ENCODE measurements at places on chromosomes 1 and 21.

GRCh38 chr1:22104865-22105437 is 37.9 kb downstream of the WNT4 start:
- DNase-seq, result no peak

GRCh38 chr1:14724246-14724645 is 125.8 kb downstream of the KAZN start:
- no peak for DNase-seq

- no peak for DNase-seq
Observed at GRCh38 chr1:115826628-115827027, 14.3 kb downstream of the NHLH2 start.

- DNase-seq, result no peak
Observed at GRCh38 chr1:107246775-107247345, 106.0 kb downstream of the NTNG1 start.

DNA sequence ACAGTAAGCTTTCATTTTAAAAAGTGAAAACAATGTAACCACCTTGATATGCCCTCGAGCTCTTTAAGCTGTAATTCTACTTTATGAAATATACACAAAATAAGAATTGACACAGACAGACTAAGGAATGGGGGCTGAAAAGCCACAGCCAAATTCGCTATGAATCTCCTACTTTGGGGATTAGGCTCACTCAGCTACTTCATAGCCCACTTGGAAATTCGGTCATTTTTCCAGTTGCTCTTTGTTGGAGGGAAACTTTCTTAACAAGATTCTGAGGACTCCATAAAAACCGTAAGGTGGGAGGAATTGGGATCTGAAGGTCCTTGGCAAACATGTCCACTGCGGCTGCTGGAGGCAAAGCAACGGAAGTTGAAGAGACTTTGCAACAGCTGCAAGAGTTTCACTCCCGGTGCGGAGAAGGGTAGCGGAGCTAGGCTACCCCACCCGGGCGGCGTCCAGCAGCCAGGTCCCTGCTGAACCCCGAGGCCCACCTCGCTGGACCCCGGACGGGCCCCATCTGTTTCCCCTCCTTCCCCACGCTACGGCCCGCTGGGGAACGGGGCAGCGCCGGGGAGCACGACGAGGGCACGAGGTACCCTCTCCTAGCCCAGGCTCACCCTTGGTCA is 634 bp downstream of the MYCBP start:
- DNase-seq, result no peak

GRCh38 chr1:212500983-212501382 is 68.3 kb downstream of the NENF start:
- DNase-seq, result no peak

- DNase-seq, result no peak
Observed at GRCh38 chr1:173268786-173269277, 61.7 kb upstream of the TNFSF4 start.

DNA sequence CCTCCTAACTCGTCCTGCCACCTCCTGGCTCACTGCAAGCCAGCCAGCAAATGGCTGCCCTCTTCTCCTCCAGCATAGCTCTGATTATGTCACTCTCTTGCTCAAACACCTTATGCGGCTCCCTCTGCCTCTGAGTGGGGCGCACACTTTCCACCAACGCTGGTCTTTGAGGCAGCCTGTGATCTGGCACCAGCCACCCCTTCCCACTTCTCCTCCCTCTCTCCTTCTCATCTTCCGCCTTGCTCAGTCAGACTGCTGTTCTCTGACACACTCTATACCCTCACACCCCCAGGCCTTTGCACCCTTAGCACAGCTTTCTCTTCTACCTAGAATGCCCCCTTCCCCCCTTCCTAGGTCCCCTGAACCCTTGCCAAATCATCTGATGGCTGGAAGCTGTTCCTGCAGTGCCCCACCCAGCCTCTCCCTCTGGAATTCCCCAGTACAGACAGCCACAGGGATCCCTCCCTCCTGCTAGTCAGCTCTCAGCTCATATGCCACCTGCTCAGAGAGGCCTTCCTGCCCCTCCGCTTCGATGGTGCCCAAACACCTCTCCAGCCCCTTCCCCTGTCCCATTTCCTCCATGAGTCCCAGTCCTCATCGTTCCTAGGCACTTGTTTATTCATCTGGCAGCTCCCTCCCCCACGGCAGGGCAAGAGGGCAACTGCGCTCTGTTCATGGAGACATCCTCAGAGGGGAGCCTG is 21.7 kb upstream of the PEF1 start:
- DNase-seq, result no peak

GRCh38 chr1:31637915-31638673 is 6.6 kb downstream of the PEF1 start:
- DNase-seq, result no peak

GRCh38 chr21:34510148-34511142 is 1.6 kb downstream of the KCNE1 start:
- DNase-seq, result peak; percentile 21

DNA sequence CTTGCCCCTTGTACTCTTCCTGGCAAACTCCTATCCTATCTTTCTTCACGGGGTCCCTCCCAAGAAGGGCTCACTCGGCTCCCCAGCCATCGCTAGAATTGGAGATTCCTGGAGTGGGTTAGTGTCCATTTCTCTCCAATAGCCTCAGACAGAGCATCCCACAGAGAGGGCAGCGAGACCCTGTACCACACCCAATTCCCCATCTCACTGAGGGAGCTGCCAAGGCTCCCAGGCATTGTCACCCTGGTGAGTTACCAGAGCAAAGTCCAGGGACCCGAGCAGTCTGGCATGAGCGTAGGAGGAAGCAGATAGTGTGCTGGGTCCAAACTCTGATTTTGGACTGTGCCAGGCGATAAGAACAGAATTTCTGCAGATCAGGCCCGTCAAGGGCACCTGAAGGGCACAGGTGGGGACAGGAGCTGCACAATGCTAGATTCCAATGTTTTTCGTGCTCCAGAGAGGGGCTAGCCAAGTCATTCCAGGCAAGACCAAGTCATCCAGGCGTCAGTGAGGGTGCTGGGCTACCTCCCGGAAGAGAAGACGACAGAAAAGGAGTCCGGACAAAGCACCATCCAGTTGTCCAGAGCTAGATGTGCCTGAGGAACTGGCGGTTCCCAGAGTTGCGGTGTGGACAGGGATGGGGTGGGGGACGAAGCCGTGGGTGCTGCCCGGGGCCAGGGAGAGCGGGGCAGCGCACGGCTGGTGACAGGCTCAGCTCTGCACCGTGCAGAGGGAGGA is 15.3 kb downstream of the AKR7A3 start:
- DNase-seq, result no peak

DNA sequence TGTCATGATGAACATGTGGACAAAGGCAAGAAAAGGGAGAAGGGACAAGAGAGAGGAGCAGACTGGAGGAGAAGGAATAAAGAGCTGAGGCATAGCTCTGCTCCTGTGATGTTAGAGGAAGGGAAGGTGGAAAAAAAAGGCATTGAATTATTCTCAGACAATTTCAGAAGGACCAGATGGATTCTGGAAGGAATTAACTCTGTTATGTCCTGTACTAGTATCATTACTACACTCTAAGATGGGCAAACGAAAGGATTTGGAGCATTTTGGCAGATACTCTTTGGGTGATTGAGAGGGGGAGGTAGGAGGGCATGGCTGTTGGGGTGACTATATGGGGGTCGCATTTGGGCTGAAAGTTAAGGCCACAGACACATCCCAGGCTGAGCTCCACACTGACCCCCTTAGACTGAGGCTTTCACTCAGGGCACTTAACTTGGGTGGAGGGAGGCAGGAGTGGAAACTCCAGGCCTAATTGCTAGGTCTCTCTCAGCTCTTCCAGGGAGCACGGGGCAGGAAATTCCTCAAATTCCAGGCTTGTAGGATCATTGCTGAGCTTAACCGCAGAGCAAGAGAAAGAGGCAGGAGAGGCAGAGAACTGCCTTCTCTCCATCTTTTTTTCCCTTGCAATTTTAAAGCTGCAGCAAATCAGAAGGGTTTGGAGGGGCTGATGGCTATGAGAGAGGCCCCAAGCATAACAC is 25.9 kb downstream of the KIRREL1 start:
- no peak for DNase-seq

DNA sequence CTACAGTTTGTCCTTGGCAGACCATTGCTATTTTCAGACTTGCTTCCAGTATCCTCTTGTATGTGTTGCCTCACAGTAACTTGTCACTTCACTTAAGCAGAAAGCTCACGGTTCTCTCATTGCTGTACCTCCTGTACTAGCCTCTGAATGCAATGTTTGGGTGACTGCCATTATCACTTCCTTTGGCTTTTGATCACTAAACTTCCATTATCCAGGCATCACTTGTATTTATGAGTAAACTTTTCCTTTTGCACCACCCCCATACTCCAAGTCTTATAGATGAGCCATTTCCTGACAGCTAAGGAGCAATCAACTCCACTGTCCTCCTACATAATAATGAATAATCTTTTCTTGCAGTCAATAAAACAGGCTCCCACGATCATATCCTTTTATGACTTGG is 255.3 kb downstream of the PDE4B start:
- no peak for DNase-seq

DNA sequence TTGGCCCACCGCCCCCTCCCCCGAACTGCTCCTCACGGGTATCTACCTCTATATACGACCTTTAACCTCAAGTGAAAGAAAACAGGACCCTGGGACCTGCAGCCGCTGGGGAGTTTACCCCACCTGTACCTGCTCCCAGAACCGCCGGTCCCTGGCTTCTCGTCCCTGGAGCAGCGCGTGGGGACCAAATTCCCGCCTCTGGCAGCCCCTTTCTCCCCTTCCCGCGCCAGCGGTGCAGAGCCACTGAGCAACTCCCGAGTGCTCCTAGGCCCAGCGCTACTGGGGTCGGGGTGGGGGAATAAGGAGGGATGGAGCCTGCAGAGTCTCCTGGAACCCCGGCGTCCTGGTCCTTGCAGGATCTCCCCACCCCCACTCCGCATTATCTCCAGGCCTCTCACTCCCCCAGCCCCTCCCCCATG is 1.6 kb downstream of the SYT6 start:
- DNase-seq, result no peak

DNA sequence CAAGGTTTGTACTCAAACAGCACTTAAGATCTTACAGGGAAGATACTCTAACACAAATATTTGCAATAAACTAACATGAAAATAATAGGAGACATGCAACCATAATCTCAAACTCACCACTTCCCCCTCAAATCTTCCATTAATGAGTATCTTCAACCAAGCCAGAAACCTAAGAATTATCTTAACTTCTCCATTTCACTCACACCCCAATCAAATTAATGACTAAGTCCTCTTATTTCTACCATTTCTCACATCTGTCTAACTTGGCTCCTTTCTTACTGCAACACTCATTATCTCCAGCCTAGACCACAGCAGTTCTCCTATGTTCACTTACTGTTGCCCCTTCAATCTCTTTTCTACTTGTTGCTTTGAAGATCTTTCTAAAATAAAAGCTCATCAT is 10.4 kb downstream of the RBBP5 start:
- no peak for DNase-seq

- DNase-seq, result no peak
Observed at GRCh38 chr1:15325375-15326085, 78.5 kb downstream of the FHAD1 start.

- no peak for DNase-seq
Observed at GRCh38 chr1:221510793-221511503, 230.9 kb downstream of the DUSP10 start.

DNA sequence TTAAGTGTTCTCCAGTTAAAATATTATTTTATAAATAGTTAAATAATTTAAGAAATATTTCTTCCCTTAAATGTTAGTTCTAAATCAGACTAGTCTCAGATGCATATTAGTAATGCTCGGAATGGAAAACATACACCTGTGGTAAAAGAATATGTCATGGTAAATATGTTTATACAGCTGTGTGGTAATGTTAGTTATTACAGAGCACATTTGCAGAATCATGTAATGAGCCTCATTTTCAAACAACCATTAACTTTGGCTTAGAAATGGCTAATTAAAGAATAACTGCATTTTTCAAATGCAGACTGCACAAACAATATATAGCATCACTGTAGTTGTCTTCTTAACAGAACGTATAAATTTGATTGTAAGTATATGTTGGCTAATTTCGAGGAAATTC is 90.3 kb downstream of the DISP1 start:
- no peak for DNase-seq

DNA sequence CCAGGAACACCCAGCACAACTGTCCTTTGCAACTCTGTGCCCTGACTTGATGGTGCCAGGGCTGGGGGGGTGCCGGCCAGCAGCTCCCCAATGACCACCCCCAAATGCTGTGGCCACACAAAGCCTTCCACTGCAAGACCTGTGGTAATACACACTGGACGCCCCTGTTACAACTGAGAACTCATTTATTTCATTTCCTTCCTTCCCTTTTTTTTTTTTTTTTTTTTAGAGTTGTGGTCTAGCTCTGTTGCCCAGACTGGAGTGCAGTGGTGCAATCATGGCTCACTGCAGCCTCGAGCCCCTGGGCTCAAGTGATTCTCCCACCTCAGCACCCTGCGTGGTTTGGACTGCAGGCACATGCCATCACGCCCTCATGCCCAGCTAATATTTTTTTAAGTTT is 25.2 kb downstream of the TP73 start:
- DNase-seq, result no peak

GRCh38 chr1:81802707-81803430 is 2.1 kb downstream of the ADGRL2 start:
- no peak for DNase-seq

DNA sequence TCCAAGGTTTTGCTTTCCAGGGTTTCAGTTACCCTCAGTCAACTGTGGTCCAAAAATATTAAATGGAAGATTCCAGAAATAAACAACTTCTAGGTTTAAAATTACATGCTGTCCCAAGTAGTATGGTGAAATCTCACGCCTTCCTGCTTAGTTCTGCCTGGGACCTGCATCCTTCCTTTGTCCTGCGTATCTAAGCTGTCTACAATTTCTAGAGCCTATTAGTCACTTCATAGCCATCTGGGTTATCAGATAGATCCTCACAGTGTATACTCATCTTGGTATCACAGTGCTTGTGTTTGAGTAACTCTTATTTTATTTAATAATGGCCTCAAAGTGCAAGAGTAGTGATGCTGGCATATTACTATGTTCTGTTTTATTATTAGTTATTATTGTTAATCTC is 157.7 kb downstream of the ROR1 start:
- DNase-seq, result no peak

DNA sequence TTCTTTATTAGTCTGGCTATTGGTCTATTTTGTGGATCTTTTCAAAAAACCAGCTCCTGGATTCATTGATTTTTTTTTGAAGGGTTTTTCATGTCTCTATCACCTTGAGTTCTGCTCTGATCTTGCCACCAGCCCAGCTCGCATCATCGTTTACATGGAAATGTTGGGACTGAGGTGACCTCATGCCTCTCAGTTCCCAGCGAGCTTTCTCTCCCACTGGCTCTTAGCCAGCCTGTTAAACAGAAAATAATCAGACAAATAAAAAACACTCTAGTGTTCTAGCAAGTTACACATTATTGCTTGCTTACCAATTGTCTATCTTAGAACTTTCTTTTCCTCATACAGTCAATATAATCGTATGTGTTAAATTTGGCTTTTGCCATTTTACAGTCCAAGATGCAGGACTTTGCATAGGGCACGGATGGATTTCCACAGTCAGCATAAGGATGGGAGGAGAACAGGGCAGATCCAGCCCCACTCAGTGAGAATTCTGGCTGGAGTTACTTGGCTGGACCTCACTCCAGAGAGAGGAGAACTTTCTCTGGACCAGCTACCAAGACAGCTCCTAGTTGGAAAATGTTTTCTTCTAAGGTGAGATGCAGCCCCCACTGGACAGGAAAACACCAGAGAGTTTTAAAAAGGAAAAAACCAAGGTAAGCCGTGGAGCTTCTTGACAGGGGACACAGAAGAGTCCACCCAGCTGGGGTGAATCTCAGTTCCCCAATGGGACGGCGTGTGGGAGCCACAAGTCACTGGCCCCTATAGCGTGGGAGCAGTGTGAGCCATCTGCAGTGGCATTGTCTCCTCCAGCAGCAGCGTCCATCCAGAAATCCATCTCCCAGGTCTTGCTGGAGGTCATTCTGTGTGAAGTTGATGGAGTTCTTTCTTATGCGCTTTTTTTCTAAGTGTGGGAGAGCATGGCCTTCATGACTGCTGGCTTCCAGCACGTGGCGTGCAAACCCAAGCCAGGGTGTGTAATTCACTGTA is 17.6 kb downstream of the PGBD2 start:
- no peak for DNase-seq

Measured in activated naive CD4-positive, alpha-beta T cell (primary cell).